ENCODE measurements at places on chromosomes 16 and 17. TPM values are rescaled to one million over a fixed set of nuclear protein-coding genes. Genes with fewer than 3 reads are reported as not detected.

DNA sequence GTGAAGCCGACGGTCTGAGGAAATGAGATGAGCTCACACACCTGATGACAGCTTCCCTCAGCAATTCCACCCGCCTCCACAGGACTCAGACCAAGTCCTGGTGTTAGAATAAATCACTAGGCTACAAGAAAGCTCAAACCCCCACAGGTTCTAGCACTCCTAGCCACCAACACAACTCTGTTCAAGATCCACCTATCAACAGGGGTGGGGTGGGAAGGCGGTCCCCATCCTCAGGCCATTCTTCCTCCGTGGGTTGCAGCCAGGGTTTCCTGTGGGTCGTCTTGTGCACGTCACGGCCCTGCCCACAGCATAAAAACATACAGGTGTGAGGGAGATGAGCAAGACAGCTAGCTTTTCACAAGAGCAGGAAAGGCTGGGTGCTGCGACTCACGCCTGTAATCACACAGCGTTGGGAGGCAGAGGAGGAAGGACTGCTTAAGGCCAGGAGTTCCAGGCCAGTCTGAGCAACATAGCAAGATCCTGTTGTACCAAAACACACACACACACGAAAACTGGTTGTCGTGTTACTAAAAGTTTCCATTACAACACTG, 81.1 kb downstream of the ANKRD11 start:
- no peaks in the 10 kb centered on the region for H3K27me3 ChIP-seq
- H3K4me1 ChIP-seq, result peaks cover 53% of the 10 kb centered on the region
- H3K4me3 ChIP-seq, result no peak overlapping the region

GRCh38 chr16:73152386-73153125, 104.6 kb upstream of the ZFHX3 start:
- no peak overlapping the region for H3K27ac ChIP-seq
- DNase-seq, result no peak
- no peak overlapping the region for H3K4me3 ChIP-seq
- no peaks in the 10 kb centered on the region for H3K27me3 ChIP-seq

- no peaks in the 10 kb centered on the region for H3K4me1 ChIP-seq
- H3K27ac ChIP-seq, result no peak overlapping the region
- DNase-seq, result no peak
- no peaks in the 10 kb centered on the region for H3K27me3 ChIP-seq
- no peak overlapping the region for H3K4me3 ChIP-seq
- H3K36me3 ChIP-seq, result no peaks in the 10 kb centered on the region
Observed at GRCh38 chr16:83648347-83648746, 159.4 kb upstream of the HSBP1 start.

Gene KRTAP2-3
- not detected for total RNA-seq

GRCh38 chr17:77364381-77364911, 223.7 kb downstream of the SEC14L1 start:
- peaks cover 24% of the 10 kb centered on the region for H3K4me1 ChIP-seq
- H3K27me3 ChIP-seq, result no peaks in the 10 kb centered on the region
- no peaks in the 10 kb centered on the region for H3K36me3 ChIP-seq
- no peak overlapping the region for H3K27ac ChIP-seq
- peak; percentile 36 for DNase-seq
- H3K4me3 ChIP-seq, result no peak overlapping the region

DNA sequence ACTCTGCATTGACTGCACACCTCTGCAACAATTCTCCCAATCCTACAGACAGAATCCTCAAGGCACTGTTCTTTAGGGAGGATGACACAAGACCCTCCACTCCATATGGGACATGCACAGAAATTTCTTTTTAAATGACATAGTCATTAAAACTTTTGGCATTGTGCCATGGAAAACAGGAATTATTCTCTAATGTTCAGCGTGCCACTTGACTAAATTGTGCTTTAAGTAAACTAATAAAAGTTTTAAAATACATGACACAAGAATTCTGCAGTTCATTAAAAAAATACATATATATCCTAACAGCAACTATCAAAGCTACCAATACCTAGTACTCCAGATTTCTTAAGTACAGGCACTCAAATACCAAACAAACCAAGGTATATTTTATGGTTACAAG, 16.0 kb downstream of the CEP112 start:
- H3K27me3 ChIP-seq, result no peaks in the 10 kb centered on the region
- H3K27ac ChIP-seq, result no peak overlapping the region
- H3K36me3 ChIP-seq, result no peaks in the 10 kb centered on the region

DNA sequence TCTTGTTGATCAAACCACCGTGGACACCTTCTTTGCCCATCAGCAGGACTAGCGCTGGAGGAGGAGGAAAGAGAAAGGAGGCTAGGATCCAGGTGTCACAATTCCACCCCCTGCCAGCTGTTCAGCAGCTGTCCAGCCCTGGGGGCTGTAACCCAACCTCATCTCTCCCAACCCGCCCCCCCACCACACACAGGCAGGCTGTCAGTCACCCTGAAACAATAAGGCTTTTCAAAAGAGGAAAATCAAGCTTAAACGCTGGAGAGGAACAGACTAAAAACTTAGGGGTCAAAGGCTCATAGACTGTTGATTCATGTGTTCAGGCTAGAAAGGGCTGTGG, 2.4 kb downstream of the PFN1 start:
- H3K27me3 ChIP-seq, result no peaks in the 10 kb centered on the region
- H3K36me3 ChIP-seq, result no peaks in the 10 kb centered on the region
- no peak overlapping the region for H3K27ac ChIP-seq
- no peak overlapping the region for H3K4me3 ChIP-seq

- no peak overlapping the region for H3K4me3 ChIP-seq
- no peaks in the 10 kb centered on the region for H3K4me1 ChIP-seq
- DNase-seq, result no peak
- H3K27me3 ChIP-seq, result no peaks in the 10 kb centered on the region
Observed at GRCh38 chr16:50496990-50497389, 51.2 kb upstream of the NKD1 start.

DNA sequence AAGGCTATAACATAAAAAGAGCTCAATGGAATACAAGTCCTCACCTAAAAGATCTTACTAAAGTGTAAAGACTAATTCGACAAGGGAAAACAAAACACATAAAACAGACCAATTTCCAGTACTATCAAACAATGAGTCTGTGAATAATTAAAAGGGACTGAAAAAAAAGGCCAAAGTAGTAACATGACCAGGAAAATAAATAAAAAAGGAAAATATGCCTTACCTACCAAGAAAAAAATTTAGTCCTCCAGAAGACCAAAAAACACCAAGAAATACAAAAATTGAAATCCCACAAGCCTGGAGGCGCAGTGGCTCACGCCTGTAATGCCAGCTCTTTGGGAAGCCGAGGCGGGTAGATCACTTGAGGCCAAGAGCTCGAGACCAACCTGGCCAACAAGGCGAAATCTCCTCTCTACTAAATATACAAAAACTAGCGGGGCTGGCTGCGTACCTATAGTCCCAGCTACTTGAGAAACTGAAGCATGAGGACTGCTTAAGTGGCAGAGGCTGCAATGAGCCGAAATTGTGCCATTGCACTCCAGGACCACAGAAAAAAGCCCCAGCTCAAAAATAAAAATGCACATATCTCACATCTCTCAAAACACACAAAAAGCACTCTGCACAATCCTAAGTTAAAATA, 60.8 kb downstream of the TEX14 start:
- H3K4me1 ChIP-seq, result no peaks in the 10 kb centered on the region
- no peaks in the 10 kb centered on the region for H3K27me3 ChIP-seq
- H3K36me3 ChIP-seq, result no peaks in the 10 kb centered on the region
- DNase-seq, result no peak

Gene SBK1
- total RNA-seq, result 0.65 TPM

DNA sequence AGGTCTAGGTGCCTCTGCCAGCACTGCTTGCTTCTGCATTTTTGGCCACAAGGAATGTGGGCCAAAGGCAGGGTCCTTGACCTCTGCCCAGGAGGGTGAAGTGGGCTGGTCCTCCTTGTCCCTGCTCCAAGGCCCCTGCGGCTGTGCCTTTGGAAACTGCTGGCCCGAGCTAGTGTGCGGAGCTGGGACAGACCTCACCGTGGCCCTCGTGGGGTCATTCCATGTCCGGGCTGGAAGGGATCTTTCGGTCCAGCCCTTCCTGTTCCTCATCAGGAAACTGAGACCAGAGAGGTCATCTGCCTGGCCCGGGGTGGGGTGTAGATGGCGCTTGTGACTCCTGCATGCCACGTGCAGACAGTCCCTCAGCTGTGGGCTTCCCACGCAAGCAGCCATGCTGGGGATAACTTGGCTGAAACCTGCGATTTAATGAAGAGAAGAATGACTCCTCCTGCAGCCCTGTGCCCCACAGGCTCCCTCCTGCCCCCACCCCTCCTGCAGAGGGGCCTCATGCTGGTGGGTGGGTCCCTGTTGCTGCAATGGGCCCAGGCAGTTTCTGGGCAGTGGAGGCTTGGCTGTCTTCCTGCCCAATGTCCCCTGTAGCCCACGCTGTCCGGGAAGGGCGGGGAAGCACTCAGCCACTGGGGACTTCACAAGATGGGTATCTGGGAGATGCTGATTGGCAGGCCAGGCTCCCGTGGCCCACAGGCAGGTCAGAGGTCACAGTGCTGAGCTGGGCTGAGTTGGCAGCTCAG, 245.2 kb downstream of the SEC14L1 start:
- no peak for DNase-seq
- H3K27me3 ChIP-seq, result no peaks in the 10 kb centered on the region
- H3K27ac ChIP-seq, result no peak overlapping the region
- no peak overlapping the region for H3K4me3 ChIP-seq
- H3K36me3 ChIP-seq, result no peaks in the 10 kb centered on the region

Gene HOXB1
- not detected for total RNA-seq

Gene PPY
- total RNA-seq, result not detected

Gene KRT33A
- not detected for total RNA-seq

Gene GNG13
- not detected for total RNA-seq

DNA sequence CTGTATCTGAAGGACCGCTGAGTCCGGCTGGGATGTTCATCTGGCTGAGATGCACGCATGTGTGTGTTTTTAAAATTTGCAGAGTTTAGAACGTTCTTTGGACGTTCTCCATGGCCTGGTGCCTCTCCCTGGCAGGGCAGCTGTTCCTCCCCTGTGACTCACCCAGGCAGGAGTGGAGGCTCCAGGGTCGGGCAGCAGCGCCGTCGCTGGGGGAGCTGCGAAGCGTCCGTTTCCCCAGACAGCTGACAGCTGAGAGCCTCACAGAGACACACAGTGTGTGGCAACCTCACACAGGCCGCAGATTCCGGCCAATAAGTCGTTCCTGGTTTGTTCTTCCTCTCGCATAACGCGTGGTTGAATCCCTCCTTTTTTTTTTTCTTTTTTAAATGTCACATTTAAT, 80.6 kb downstream of the OR1D5 start:
- no peaks in the 10 kb centered on the region for H3K36me3 ChIP-seq
- H3K4me1 ChIP-seq, result peaks cover 12% of the 10 kb centered on the region
- peak overlapping the region; percentile 61 for H3K27ac ChIP-seq
- H3K27me3 ChIP-seq, result no peaks in the 10 kb centered on the region
- DNase-seq, result peak; percentile 88

DNA sequence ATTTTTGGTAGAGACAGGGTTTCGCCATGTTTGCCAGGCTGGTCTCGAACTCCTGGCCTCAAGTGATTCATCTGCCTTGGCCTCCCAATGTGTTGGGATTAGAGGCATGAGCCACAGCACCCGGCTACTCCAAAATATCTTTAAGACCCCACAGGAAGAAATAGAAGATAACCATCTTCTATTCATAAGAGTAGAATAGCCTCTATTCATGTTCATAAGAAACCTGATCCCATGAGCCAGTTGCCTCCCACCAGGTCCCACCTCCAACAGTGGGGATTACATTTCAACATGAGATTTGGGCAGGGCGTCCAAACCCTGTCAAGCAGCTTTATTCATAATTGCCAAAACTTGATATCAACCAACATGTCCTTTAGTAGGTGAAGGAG, 13.9 kb upstream of the TMC7 start:
- no peak overlapping the region for H3K27ac ChIP-seq
- H3K4me1 ChIP-seq, result no peaks in the 10 kb centered on the region
- no peak for DNase-seq
- no peaks in the 10 kb centered on the region for H3K27me3 ChIP-seq

- no peak overlapping the region for H3K27ac ChIP-seq
- H3K4me3 ChIP-seq, result no peak overlapping the region
- peak; percentile 46 for DNase-seq
- no peaks in the 10 kb centered on the region for H3K27me3 ChIP-seq
- H3K4me1 ChIP-seq, result peaks cover 2% of the 10 kb centered on the region
- H3K36me3 ChIP-seq, result no peaks in the 10 kb centered on the region
Observed at GRCh38 chr16:30397776-30398660, 2.8 kb downstream of the ZNF48 start.

DNA sequence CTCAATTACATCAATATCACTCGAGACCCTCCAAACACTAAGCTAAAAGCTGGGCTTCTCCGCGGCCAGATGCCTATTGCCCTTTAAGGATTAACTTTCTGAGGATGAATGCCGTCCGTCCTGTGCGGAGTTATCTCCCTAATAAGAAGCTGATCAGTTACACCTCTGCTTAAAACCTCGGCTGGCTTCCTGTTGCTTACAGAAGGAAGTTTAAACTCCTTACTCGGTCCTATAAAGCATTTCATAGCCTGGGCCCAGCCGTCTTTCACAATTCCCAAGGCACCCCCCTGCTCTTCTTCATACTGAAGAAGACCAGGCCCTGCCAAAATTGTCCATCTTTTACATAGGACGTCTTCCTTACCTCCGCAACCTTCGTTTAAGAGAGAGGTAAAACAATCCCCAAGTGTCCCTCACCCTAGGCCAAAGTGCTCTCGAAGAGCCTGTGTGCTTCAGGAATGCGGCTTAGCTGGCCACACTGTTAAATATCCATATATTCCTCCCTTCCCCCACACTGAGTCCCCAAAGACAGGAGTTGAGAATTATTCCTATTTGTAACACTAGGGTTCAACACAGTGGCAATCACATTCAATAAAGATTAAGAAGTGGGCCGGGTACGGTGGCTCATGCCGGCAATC, 112.6 kb upstream of the IRX5 start:
- no peaks in the 10 kb centered on the region for H3K27me3 ChIP-seq
- no peak overlapping the region for H3K27ac ChIP-seq
- H3K4me3 ChIP-seq, result no peak overlapping the region
- no peak for DNase-seq

GRCh38 chr17:80256034-80256350, 4.7 kb upstream of the RNF213 start:
- H3K4me1 ChIP-seq, result no peaks in the 10 kb centered on the region
- no peaks in the 10 kb centered on the region for H3K27me3 ChIP-seq
- no peak overlapping the region for H3K27ac ChIP-seq
- DNase-seq, result no peak
- no peak overlapping the region for H3K4me3 ChIP-seq

DNA sequence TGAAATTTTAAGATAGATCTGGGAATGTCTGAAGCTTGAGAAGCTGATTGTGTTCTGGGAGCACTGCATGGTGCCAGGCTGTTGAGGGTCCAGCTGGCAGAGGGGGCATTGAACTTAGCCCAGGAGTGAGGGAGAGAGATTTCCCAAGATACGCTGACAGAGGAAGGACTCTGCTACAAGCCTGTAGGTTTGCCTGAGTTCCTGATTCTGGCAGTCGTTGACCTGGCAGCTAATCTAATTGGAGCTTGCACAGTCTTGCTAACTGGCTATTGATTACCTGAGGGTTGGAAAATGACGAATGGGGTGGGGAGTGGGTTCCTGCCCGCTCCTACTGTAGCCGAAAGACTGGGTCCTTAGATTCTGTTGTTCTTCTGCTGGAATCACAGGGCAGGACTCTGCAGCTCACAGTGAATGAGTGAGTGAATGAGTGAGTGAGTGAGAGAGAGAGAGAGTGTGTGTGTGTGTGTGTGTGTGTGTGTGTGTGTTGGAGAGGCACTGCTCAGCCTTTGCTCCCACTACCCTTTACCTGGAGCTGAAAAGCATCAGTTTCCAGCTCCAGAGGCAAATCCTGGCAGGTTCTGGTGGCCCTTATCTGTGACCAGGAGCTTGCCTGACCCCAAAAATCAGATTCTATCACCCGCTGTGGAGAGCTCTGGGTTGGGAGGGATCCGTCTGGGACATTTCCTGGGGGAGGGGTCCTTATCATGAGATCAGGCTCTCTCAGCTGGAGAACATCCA, 16.7 kb downstream of the CTRL start:
- H3K36me3 ChIP-seq, result no peaks in the 10 kb centered on the region
- no peaks in the 10 kb centered on the region for H3K27me3 ChIP-seq
- no peak overlapping the region for H3K4me3 ChIP-seq
- no peak overlapping the region for H3K27ac ChIP-seq
- no peak for DNase-seq

Gene RASL10B
- total RNA-seq, result 5.1 TPM

All from ovary (tissue), 10 donors.